GM12892 (cell line): ENCODE measurements at places on chromosomes 11 and 22.

DNA sequence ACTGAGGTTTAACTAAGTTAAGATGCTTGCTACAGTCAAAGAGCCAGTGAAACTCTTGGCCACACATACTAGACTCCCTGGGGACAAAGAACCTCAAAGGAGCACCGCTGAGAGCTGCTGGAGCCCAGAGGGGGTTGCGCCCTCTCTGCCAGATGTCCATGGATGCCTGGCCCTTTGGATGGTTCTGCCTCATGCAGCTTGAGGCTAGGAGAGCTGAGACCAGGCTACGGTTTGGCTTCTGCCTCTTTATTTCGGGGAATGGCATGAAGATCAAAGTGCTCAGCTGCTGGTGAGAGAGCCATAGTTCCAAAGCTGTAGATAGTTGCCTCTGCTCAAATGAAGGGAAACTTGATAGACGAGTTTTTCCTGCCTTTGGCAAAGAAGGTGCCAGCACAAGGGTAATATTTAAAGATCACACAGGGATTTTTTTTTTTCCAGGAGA lies 43.0 kb downstream of the RASSF10 start:
- no peak for DNase-seq

- no peak for DNase-seq
Observed at GRCh38 chr11:130897262-130898182, 18.8 kb downstream of the SNX19 start.

DNA sequence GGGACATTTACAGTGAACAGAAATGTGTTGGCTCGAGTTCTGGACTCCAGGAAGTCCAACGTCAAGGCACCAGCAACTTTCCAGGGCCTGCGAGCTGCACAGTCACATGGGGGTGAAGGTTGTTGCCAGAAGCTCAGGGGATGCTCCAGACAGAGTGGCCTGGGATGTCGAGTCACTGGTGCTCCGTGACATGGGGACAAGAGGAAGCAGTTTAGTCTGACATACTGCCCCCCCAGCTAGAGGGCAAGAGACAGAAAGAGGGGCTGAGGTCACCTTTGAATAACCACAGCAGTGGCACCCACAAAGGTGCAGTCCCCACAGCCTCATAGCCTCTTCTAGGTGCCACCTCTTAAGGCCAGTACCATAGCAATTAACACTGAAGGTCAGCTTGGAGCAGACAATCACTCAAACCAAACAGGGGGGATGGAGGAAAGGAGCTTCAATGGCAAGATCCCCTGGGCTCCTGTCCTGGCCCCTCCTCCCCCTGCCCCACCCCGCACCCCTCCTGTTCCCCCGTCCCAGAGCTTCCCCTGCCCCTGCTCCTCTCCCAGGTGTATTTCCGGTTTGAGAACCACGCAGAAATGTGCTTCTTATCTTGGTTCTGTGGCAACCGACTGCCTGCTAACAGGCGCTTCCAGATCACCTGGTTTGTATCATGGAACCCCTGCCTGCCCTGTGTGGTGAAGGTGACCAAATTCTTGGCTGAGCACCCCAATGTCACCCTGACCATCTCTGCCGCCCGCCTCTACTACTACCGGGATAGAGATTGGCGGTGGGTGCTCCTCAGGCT lies 3.8 kb downstream of the APOBEC3D start:
- no peak for DNase-seq

- no peak for DNase-seq
Observed at GRCh38 chr11:37496201-37496600, 898.2 kb upstream of the RAG2 start.

GRCh38 chr11:69588270-69588669 lies 52.7 kb upstream of the CCND1 start:
- no peak for DNase-seq

GRCh38 chr22:44753189-44754042 lies 1.0 kb downstream of the ARHGAP8 start:
- DNase-seq: no peak

- DNase-seq: no peak
Observed at GRCh38 chr11:134510233-134511040, 98.4 kb upstream of the B3GAT1 start.

DNA sequence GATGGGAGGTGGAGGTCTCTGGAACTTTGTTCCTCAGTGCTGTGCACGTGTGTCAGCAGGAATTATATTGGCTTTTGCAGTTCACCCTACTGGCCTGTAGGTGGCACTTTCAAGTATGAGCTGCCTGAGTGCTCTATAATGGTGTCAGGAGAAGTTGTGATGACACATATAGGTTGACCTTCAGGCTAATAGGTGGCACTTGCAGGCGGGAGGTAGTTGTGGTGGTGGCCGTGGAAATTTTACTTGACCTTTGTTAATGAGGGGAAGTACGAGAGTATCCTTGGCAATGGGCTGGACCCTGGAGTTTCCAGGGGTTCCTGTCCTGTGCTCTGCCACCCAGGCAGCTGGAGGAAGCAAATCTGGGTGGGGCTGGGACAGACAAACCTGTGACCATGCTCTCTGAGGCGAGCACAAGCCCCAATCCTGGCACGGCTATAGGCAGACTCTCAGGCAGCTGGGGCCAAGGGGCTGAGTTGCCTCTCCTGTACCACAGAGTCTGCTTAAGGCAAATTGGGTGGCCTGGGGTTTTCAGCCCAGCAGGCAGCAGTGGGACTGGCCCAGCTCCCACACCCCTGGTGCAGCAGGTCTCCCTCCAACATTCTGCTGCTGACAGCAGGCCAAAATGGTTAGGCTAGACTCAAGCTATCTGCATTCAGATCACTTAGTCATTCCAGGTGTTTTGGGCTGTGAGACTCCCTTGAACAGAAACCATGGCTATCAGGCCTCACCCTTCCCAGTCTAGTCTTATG lies 147.5 kb upstream of the CTSC start:
- DNase-seq: peak; percentile 10

- DNase-seq: no peak
Observed at GRCh38 chr22:47230741-47231140, 468.3 kb downstream of the TBC1D22A start.
